ENCODE measurements at places on chromosomes 6 and 20.

DNA sequence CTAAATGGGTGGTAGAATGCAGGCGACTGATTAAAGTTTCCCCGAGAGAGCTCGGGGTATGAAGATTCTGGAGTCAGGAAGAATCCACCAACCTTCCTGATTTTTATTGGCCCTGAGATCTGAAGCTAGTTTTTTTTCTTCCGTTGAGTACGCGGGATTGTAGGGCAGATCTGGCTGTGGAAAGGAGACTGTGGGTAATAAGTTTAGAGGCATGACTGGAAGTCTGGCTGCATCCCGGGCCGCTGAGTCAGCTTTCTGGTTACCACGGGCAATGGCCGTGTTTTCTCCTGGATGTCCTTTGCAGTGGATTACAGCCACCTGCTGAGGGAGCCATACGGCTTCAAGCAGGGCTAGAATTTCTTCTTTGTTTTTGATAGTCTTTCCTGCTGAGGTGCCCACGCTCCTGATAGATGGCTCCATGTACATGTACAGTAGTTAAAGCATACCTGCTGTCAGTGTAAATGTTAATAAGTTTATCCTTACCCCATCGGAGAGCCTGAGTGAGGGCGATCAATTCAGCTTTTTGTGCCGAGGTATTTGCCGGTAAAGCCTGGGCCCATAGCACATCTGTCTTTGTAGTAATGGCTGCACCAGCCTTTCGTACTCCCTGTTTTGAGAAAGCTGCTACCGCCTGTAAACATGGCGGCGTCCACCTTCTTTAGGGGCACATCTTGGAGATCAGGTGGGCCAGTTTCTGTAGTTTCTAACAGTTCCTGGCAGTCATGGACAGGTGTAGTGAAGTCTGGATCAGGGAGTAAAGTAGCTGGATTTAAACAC, 154.0 kb downstream of the TRIM27 start:
- no peak for DNase-seq

- no peak for DNase-seq
Observed at GRCh38 chr20:13250251-13250650, 29.2 kb downstream of the ISM1 start.

- DNase-seq = no peak
Observed at GRCh38 chr20:62309947-62310756, 7.4 kb downstream of the ADRM1 start.

DNA sequence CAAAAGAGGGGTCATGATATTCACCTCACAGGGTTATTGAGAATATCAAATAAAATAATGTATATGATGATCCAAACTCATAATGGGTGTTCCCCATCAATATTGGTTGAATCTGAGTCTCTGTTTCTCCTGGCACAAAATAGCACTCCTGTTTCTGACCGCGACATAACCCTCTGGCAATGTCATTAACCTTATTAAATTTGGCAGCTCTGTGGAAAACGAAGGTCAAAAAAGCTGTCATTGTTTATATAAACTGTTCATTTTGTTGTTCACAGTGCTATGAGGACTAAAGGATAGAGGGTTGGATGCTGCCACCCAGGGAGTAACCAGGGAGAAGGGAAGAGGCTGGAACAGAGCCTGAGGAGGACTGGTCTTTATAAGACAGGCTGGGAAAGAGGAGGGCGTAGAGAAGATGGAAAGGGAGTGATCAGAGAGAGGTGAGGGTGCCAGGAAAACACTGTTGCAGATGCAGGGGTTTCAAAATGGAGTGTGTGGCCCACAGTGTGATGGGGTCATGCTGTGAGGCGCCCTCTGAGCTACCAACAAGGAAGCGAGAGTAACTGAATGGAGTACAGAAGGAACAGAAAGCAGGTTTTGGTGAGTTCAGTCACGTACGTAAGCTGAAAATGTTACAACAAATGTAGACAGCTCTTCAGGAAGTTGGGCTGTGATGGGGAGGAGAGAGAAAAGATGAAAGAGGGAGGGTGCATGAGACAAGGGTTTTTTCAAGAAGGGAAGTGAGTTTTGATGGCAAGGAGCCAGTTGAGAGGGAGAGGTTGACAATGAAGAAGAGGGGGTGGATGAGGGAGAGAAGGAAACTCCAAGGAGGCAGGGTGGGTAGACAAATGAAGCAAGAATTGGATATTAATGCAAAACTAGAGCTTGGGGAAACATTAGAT, 251.6 kb upstream of the TAB2 start:
- DNase-seq = no peak

Measured in HS-5 (cell line).